Right lung (tissue), 10 donors: ENCODE measurements at places on chromosomes 11 and 22. TPM values are rescaled to one million over a fixed set of nuclear protein-coding genes. Genes with fewer than 3 reads are reported as not detected.
A peak's percentile ranks its signal among the peaks of the same experiment; 100 is the strongest.

CHRNA10 gene
- 3.3 TPM for polyA plus RNA-seq

UBQLNL gene
- 2.0 TPM for polyA plus RNA-seq

PRG3 gene
- 1.2 TPM for polyA plus RNA-seq

OR51I2 gene
- not detected for polyA plus RNA-seq

ARHGAP1 gene
- 52.2 TPM for polyA plus RNA-seq

GDPD4 gene
- not detected for polyA plus RNA-seq

MS4A15 gene
- polyA plus RNA-seq = not detected

ALG8 gene
- 57.1 TPM for polyA plus RNA-seq

CCDC157 gene
- polyA plus RNA-seq = 4.0 TPM

BCR gene
- polyA plus RNA-seq = 46.3 TPM

WEE1 gene
- polyA plus RNA-seq = 49.8 TPM

C22orf15 gene
- 5.9 TPM for polyA plus RNA-seq

SLC5A1 gene
- 0.40 TPM for polyA plus RNA-seq

DNA sequence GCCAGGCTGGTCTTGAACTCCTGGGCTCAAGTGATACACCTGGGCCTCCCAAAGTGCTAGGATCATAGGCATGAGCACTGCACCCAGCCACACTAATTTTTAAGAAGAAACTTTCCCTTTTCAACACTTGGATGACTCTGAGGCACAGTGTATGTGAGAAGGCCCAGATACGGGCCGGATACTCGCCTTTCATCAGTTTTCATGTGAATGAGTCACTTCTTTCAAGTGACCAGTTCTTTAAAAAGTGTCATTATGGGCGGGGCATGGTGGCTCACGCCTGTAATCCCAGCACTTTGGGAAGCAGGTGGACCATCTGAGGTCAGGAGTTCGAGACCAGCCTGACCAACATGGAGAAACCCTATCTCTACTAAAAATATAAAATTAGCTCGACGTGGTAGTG, 120.8 kb downstream of the CTTN start:
- DNase-seq = no peak

GRCh38 chr11:44988981-44989635, 38.4 kb upstream of the TP53I11 start:
- DNase-seq = no peak

- no peak for DNase-seq
These were observed 28.7 kb downstream of the SNU13 start for GRCh38 chr22:41659941-41660340.

GRCh38 chr11:48093795-48094642, 113.7 kb downstream of the PTPRJ start:
- DNase-seq = no peak

GRCh38 chr11:75822541-75822940, 7.5 kb downstream of the UVRAG start:
- DNase-seq = no peak

DNA sequence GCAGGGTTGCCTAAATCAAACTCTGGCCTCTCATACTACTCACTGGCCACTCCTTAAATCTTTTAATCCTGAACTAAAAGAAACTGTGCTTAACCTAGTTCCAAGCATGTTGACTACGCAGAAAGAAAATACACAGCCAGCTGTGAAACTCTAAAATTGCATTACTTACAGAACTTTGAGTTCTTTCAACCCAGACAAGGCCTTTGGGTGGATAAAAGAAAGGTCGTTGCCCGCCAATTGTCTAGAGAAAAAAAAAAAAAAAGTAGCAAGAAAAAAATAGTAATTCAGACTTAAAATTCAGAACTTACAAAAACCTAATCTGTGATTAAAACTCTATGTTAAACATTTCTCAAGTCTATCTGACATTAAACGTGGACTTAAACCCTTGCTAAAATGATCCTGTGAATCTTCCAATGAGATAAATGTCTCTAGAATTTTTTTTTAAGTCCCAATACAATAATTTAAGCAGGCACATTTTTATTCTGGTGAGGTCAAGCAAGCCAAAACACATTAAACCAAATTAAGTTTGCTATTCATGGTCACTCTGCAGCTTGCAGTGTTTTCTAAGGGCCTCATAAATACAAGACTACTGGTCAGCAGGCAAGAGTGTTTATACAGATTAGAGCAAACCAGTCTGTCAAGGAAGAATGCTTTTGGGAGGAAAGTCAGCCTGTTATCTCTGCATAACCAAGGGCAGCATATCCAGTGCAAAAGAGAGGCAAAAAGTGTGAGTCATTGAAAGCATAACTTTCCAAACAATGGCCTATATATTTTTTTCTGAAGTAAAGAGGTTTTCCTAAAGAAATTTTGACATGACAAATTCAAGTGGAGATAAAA, 29.5 kb upstream of the CCDC34 start:
- DNase-seq = no peak

DNA sequence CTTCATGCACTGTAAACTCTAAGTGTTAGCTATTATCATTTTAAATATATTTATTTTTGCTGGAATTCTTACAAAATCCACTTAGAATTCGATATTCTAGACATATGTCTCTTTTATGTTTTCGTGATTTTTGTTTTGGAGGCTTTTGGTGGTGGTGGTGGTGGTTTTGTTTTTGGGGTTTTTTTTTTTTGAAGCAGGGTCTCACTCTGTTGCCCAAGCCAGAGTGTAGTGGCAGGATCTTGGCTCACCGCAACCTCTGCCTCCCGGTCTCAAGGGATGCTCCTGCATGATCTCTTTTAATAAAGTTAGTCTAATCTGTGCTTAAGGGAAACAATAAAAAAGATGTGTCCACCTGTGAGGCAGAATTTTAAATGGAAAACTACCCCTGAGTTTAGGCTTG, 117.7 kb downstream of the MRTFA start:
- no peak for DNase-seq

DNA sequence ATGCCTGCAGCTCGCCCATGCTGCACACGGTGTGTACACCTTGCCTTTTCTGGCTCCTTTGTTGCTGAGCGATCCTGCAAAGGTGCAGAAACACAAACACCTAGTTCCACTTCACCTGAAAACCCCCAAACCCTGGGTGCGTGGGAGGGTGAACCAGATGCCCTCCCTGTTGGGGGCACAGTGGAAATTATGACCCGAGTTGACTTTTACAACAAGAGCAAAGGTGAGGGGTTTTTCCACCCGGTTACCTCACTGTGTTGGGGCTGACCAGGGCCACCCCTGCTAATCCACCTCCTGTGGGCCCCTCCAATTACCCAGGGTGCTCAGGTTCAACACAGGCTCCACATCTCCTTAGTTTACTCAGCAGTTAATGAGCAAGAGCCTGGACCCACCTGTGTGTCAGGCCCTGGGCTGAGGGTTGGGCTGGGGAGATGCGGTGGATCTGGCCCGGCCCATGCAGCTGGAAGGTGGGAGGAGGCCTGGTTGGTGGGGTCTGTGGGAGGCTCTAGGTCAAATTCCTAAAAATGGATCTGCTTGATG, 42.1 kb downstream of the LRRC32 start:
- DNase-seq = no peak

GRCh38 chr11:5620651-5621521, 3.9 kb upstream of the TRIM34 start:
- DNase-seq = no peak

- DNase-seq = no peak
These were observed 12.6 kb downstream of the CHRM1 start for GRCh38 chr11:62908468-62909072.

GRCh38 chr11:28836285-28837081, 728.3 kb downstream of the METTL15 start:
- no peak for DNase-seq

DNA sequence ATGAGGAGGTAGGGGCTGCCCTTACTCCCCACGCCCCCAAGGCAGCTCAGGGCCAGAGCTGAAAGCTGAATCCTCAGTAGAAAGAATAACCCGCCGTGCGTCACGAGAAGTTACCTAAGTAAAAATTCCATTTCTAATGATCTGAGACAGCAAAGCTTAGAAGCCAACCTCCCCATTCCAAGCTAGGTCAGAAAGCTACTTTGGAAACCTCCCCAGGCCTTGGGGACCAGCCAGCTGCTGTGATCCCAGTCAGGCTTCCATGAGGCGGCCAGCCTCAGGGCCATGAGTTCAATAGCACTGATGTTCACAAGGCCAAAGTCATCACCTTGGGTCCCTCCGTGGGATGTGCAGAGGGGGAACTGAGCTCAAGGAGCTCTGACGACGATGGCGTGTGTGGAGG, 6.9 kb downstream of the SHISAL1 start:
- no peak for DNase-seq

DNA sequence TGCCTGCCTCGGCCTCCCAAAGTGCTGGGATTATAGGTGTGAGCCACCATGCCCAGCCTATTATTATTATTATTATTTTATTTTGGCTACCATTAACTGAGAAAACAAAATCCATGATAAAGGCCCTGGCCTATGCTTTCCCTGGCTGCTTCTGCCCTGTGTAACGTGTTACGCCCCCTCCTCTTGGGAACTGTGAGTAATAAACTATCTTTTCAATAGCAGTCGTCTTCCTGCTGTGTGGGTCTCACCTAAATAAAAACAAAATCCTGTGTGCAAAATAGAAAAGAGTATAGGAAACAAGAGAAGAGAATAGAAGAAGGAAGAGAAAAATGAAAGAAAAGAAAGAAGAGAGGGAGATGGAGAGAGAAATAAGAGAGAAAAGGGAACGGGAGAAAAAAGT, 237.0 kb downstream of the MIAT start:
- DNase-seq = no peak

GRCh38 chr11:57499413-57499982, 16.0 kb downstream of the SLC43A1 start:
- DNase-seq = peak; percentile 98

- DNase-seq = no peak
These were observed 16.1 kb downstream of the TMPRSS5 start for GRCh38 chr11:113689768-113690618.

DNA sequence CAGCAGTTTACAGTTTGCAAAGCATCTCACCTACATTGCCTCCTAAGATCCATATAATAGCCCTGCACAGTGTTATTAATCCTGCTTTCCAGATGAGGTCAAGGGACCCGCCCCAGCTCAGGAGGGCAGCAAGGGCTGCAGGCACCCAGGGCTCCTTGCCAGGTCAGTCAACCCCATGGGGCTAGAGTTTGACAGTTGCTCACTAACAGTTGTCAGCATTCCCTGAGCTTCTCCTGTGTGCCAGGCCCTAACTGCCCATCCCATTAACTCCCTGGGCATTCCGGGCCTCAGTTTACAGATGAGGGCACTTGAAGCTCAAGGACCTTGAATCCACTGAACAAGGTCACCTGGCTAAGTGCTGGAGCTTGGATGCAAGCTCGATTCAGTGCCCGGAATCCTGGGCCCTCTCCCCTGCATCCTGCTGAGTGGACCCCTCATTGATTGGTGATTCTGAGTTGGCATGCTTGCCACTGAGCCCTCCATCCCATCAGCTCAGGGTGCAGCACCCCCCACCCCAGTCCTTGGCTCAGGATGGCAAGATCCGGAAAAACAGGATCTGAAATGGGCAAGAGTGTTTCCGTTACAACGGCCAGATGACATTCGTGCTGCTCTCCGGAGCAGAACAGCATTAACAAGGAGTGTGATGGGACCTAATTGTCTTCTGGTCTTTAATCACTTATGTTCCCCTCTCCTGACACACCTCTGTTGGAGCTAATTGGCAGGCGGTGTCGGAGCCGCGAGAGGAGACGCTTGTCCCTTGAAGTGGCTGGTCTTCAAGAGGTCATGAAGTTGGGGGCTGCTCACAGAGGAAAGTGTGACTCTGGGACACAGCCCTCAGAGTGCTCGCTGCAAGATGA, 87.4 kb upstream of the SHISAL1 start:
- no peak for DNase-seq

- DNase-seq = no peak
These were observed 38.3 kb downstream of the SERPINH1 start for GRCh38 chr11:75600356-75600755.

DNA sequence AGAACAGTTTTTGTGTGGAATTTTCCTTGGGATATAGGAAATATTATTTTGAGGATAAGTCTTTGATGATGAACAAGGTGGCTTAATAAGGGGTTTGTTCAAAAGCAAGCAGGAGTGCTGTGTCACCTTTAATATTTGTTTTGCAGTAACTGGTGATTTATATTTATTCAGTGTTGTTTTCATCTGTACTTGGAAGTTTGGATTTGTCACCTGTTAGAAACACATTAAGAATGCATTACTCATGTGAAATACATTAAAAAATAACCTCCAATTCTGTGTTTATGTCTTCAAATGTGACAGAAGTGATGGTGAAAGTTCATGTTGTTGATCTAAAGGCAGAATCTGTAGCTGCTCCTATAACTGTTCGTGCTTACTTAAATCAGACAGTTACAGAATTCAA, 70.5 kb downstream of the DKK3 start:
- no peak for DNase-seq

GRCh38 chr11:613369-613968, 2.3 kb downstream of the IRF7 start:
- no peak for DNase-seq

DNA sequence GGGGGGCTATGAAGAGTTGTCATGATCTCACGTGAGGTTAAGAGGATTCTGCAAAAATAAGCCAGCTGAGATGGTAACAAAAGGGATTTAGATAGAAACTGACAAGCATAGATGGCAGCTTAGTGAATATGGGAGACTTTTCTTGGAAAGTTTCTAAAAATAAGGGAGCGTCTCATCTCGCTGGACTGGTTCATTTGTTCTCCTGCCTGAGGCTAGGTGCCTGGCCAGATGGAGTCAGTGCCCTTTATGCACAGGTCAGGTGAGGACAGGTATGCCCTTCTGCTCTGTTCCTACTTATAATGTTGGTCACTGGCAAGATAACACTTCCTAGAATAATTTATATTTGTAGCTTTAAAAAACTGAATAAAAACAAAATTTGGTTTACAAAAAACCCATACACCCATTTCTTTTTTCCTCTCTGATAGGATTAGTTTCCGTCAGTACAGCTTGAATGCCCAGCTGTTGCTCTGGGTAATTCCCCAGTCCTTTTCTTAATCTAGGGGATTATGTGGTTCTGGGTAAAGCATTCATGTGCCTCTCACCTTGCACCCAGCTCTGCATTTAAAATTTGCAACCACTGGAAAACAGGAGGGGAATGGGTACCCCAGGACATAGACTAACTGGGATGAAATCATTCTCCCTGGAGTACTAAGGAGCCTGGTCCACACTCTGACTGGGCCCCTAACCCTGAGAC, 90.0 kb downstream of the AMOTL1 start:
- no peak for DNase-seq

DNA sequence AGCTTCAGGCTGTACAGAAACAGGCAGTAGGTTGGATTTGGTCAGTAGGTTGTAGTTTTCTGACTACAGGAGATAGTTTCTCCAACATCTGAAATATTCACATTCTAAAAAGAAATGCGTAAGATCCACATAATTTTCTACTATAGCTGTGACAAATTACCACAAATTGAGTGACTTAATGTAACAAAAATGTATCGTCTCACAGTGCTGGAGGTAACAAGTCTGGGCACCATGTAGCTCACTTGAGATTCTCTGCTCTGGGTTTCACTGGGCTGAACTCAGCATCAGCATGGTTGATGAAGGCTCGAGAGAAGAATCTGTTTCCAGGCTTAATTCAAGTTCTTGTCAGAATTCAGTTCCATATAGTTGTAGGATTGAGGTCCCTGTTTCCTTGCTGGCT, 350.9 kb upstream of the CCDC179 start:
- DNase-seq = no peak

GRCh38 chr11:115153135-115153534, 351.1 kb downstream of the CADM1 start:
- no peak for DNase-seq
